HEK293T (cell line): ENCODE measurements at places on chromosomes 3 and 15.

GRCh38 chr3:15553749-15554148, 32.2 kb upstream of the COLQ start:
- no peak for DNase-seq

DNA sequence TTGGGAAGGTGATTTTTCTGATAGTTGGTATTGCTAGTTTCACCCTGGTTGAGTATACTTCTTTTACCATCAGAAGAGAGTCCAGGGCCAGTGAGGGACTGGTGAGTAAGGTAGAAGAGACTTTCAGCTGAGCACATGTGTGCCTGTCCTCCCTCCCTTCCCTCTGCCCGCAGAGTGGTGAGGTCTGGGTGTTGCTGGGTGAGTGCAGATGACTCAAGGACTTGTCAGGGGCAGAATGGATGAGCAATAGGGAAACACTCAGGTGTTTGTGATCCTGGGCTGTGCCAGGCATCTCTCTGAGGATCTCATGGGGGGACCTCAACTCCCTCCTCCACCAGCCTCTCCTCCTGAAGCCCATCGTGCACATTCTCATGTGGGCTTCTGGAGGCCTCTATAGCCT, 76.0 kb upstream of the GSK3B start:
- DNase-seq = no peak

DNA sequence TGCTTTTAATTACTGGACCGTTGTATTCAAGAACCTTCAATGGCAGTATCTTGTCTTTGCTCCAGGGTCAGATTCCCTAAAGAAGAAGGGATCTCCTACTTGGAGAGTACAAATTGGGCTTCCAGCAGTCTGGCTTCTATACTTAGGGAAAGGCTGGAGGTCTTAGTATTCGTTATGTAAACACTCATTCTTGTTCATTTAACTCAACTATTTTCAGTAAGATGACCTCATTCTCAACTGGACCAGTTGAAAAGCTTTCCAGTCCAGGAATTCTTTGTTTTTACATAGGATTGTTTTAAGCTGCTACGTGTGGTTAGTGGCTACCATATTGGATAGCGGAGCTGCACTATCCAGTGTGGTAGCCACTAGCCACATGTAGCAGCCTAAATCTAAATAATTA, 4.6 kb downstream of the SENP5 start:
- DNase-seq = no peak

- DNase-seq = no peak
These were observed 201.3 kb downstream of the ABHD5 start for GRCh38 chr3:43892061-43892460.

GRCh38 chr3:142269767-142270166, 44.4 kb upstream of the GK5 start:
- no peak for DNase-seq

DNA sequence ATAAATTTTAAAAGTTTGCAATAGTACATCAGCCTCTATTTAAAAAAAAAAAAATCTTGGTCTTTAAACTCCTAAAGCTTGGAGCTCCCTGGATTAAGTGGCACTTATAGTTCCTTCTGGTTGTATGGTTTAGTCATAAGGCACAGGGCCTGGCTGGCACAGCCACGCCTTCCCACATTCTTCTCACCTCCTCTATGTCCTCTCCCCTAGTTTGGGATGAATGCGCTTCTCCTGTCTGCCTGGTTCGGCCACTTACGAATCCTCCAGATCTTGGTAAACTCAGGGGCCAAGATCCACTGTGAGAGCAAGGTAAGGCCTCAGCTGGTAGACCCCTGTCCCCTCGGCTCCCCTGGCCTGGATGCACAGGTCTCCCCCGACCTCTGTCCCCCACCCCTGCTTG, 10.0 kb downstream of the ANKDD1A start:
- DNase-seq = no peak

- no peak for DNase-seq
These were observed 246.5 kb downstream of the MYRIP start for GRCh38 chr3:40055956-40056355.

DNA sequence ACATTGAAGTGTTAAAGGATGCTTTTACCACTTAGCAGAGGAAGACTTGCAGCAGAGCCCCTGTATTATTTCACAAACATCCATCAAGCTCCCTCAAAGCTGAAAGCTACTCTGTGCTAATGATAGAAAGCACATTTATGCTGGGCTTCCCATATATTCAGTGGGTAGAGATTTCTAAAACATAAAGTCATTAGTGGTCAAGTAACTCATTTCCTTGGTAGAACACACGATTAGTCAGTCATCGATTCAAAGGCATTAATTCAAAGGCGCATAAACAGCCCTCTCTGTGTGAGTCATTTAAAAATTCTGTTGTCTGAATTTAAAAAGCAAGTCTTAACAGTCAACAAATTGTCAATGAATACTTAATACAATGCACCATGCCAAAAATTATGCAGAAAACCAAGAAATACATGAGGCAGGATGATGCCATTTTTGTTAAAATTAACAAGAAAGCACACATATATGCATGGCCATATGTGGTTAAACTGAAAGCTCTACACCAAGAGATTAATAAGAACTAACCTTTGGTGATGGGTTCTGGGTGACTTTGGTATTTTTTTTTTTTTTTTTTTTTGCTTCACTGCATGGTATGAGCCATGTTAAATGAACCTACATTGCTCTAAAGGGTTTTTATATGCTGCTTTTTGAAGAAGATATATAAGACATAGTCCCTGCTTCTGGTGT, 61.7 kb downstream of the LDHAL6B start:
- DNase-seq = no peak

GRCh38 chr3:177679568-177680471, 482.5 kb upstream of the TBL1XR1 start:
- DNase-seq = peak; percentile 12

- DNase-seq = no peak
These were observed 15.9 kb upstream of the MRPL3 start for GRCh38 chr3:131518680-131519079.

GRCh38 chr3:176009256-176009655, 1150.1 kb downstream of the NAALADL2 start:
- DNase-seq = no peak

GRCh38 chr15:85622221-85622831, 172.4 kb downstream of the KLHL25 start:
- DNase-seq = no peak

GRCh38 chr3:29852767-29853166, 571.9 kb downstream of the RBMS3 start:
- DNase-seq = no peak

- DNase-seq = no peak
These were observed 11.5 kb upstream of the TIMP4 start for GRCh38 chr3:12170207-12170606.

- DNase-seq = no peak
These were observed 113.5 kb downstream of the SEC22A start for GRCh38 chr3:123315271-123315595.

GRCh38 chr15:72564091-72564490, 90.0 kb downstream of the ARIH1 start:
- DNase-seq = no peak

GRCh38 chr3:171240504-171240835, 213.9 kb upstream of the SLC2A2 start:
- DNase-seq = no peak

- DNase-seq = no peak
These were observed 168.0 kb upstream of the CTDSPL start for GRCh38 chr3:37693511-37694283.

- no peak for DNase-seq
These were observed 715 bp upstream of the SCAPER start for GRCh38 chr15:76905855-76906254.
